ENCODE measurements at places on chromosomes 4 and X. TPM values are rescaled to one million over a fixed set of nuclear protein-coding genes. Genes with fewer than 3 reads are reported as not detected.

DNA sequence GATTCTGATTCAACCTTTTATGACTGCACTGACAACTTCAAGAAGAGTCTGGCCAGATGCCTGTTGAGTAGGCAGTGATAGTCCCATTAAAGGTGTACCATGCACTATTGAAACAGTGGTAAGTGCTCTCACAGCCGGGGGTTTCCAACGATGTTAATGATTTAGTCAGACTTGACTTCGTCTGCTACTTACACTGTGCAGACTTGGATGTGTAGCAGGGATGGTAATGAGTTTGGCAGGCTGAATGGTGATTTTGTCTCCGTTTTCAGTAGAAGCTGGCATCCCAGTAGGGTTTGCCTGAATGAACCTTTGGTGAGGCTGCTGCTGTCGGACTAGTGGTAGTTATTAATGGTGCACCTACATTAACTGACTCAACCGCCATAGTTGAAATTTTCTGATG is 52.0 kb upstream of the TMSB15B start:
- DNase-seq: no peak

GRCh38 chr4:115418635-115419396 is 305.4 kb upstream of the NDST4 start:
- DNase-seq: no peak

- no peak for DNase-seq
Measured at GRCh38 chr4:137389911-137390520, 142.3 kb downstream of the PCDH18 start.

DNA sequence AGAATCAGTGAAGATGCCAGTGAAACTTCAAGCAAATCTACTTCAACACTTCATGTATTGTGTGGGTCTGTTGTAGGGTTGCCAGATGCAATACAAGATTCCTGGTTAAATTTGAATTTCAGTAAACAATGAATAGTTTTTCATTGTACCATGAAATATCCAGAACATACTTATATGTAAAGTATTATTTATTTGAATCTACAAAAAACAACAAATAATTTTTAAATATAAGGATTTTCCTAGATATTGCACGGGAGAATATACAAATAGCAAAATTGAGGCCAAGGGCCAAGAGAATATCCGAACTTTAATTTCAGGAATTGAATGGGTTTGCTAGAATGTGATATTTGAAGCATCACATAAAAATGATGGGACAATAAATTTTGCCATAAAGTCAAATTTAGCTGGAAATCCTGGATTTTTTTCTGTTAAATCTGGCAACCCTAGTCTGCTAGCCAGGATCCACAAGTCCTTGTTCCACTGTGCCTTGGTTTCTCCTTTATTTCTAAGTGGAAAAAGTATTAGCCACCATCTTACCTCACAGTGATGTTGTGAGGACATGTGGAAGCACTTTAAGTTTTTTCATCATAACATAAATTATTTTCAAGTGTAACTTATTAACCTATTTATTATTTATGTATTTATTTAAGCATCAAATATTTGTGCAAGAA is 2.3 kb downstream of the CXCL8 start:
- DNase-seq: no peak

Gene STK32B
- total RNA-seq: not detected

DNA sequence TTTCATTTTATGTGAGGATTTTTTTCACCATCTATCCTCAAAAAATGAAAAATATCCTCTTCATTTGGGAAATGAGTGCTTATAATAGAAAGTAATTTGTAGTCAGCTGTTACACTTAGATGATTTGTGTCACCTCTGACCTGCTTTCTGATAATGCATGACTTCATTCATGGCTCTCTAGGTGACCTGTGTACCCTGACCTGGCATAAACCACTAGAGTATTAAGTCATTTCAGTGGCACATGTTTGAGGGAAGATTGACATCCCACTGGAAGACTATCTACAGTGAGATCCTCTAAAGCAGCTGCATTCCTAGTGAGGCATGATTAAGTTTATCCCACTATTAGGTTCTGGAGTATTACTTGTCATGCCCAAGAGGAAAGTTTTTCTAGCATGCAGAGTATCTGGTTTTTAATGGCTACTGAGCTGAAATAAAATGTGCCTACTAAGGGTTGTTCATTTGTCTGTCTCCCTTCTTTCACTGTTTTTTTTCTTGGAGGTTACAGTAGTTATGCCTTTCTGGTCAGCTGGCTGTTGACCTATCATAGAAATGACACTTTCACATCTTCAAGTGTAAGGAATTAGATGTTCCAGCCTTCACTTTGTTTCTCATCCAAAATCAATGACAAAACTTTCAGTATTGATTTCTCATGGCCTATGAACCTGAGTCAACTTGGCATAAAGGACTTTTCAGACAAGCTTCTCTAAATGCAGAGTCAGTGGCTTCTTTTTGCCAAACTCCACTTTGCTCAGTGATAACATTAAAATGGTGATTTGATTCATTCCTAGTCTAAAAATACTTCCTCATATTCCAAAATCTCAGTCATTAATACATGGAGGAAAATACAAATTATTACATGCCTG is 33.1 kb downstream of the TET2 start:
- no peak for DNase-seq

GRCh38 chr4:7425591-7426468 is 8.9 kb downstream of the PSAPL1 start:
- DNase-seq: no peak

DNA sequence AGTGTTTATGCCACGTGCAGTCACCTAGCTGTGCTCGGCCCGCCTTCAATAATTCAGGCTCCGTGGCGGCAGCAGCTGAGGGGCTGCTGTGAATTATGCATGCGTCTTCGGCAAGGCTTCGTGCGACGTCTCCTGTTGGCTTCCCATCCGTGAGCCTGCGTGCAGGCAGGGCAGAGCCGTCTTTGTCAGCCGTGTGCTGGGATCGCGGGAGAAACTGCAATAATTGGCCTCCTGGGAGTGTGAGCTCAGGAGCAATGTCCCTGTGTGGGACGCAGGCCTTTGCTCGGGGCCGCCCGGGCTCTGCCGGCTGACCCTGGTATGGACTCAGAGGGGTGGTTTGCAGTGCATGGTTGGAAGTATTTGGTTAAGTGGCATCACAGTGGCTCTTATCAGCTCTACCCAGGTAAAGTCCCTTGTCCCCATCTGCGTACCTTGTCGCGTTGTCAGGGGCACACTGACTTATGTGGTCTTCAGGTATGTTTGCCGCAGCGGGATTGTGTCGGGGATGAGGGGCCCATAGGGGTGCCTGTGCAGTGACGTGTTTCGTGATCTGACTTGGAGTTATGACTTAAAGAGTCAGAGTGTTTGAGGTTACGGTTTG is 34.5 kb upstream of the HGFAC start:
- DNase-seq: no peak

DNA sequence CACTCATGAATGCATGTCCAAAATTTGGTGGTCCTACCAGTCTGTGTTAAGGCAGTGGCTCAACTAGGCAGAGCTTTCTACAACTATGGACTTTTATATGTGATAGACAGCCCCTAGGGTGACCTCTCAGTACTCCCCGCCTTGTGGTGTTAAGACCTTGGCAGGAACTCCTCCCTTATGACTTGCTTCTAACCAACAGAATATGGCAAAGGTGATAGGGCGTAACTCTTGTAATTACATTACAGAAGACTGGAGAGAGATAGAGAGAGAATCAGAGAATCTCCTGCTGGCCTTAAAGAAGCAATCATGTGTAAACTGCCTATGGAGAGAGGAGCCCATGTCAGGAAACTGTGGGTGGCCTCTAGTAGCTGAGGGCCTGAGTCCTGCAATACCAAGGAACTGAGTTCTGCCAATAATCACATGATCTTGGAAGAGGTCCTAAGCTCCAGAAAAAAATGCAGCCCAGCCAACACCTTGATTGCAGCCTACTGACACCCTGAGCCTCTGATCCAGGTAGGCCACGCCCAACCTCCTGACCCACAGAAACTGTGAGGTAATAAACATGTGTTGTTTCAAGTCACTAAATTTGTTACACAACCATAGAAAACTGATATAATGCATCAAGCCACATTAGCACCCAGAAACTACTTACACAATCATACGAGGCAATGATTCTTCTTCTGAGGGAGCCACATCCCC is 68.9 kb downstream of the INPP4B start:
- no peak for DNase-seq

Gene DSPP
- not detected for total RNA-seq

Gene PTCHD1
- not detected for total RNA-seq
